ENCODE measurements at places on chromosomes 16 and 17.
A peak's percentile ranks its signal among the peaks of the same experiment; 100 is the strongest.

DNA sequence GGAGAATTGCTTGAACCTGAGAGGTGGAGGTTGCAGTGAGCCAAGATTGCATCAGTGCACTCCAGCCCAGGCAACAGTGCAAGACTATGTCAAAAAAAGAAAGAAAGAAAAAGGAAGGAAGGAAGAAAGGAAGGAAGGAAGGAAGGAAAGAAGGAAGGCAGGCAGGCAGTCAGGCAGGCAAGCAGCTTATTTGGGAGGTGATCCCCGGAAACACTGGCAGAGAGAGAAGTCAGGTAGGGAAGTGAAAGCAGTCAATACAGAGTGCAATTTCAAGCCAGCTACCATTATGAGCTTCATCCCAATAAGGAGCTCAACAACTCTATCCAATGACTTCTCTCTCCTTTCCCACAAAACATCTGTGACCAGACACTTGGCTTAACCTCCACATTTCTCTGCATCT is 83.0 kb upstream of the TBC1D3K start:
- no peak for DNase-seq

GRCh38 chr17:7173687-7174602 is 5.2 kb downstream of the ASGR1 start:
- DNase-seq = peak; percentile 54

GRCh38 chr17:38338535-38338934 is 5.2 kb downstream of the GPR179 start:
- no peak for DNase-seq

- no peak for DNase-seq
Measured at GRCh38 chr16:55149622-55150021, 174.4 kb upstream of the IRX6 start.

DNA sequence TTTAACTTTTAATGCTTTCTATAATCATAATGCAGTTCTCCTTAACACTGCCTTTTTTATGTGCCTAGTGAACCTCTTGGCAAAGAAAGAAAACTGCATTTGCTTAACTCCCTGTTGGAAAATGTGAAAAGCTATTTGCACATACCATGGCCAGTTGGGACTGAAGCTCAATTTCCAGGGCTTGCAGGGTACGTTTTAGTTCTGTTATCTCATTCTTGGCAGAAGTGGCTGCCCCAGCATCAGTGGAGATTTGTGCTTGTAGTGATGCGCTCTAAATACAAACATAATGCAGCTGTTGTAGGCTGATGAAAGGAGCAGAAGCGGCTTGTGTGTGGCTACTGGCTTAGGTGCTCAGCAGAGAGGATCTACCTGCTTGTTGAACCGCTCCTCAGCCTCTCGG is 3.7 kb downstream of the KRT24 start:
- no peak for DNase-seq

DNA sequence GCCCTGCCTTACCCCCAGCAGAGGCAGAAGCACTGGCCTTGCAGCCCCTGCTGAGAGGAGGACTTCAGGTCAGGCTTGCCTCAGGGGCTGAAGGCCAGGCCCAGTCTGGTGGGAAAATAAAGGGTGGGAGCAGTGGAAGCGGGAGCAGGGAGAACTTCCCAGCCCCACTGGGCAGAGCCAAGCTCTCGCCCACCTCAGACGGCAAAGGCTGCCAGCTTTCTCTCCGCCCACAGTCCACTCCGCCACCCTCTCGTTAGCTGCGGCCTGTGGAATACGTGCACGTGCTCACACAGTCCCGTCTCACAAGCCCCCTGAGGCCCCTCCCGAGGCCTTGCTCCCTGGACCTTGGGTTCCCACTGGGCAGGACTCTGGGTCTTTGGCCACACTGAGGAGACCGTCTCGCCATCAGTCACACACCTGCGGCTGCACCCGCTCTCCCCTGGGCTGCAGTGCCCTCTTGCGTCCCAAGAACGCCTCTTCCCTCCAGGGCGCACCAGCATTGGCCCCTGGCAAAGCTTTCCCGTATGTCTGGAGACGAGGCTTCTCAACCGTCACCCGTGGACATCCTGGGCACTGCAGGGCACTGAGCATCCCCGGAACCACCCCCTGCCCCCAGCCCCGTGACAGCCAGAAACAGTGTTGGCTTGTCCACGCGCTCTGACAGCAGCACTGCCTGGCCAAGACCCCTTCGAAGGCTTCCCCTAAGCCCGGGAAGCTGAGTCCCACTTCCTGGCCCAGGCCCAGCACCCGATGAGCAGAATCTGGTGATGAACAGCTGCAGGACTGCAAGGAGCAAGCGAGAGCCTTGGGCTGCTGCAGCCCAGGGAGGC is 8.3 kb downstream of the MRPL28 start:
- peak; percentile 91 for DNase-seq

DNA sequence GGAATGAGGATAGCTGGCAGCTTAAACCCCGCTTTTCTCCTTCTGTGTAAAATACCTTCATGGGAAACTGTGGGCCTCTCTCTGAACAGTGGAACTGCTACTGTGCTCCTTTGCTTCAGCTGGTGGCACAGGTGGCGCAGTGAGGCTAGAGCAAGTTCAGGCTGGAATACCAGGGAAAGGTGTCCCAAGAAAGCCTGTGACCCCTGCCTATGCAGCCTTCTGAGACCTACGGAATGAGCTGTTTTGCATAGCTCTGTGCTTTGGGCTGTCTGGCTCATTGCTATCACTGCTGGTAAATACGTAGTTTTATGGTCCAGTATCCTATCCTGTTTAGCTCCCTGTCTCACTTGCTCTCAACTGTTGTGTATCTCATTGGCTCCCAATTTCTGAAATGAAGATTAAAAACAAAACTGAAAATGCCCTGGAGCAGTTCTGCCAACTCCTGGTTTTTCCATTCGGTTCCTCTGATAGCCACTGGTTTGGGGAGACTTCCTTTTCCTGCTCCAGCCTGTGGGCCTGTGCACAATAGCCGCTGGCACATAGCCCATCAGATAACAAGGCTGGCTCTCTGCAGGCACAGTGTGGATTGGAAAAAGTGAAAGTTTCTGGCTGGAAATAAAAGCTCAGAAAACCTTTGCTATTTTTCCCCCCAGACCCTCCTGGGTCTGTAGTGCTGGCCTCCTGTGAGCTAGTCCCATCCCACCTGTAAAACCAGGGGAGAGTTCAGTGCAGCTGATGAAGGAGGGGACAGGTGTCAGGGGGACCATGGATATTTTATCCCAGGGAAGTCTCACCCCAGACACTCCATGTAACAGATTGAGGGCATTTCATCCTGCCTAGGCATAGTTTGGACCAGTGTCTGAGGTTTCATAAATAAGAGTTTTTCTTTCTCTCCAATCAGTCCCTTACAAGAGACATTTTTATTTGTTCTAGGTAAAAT is 24.0 kb downstream of the LIMD2 start:
- DNase-seq = peak; percentile 70

- no peak for DNase-seq
Measured at GRCh38 chr17:58763263-58763662, 7.6 kb downstream of the PPM1E start.

DNA sequence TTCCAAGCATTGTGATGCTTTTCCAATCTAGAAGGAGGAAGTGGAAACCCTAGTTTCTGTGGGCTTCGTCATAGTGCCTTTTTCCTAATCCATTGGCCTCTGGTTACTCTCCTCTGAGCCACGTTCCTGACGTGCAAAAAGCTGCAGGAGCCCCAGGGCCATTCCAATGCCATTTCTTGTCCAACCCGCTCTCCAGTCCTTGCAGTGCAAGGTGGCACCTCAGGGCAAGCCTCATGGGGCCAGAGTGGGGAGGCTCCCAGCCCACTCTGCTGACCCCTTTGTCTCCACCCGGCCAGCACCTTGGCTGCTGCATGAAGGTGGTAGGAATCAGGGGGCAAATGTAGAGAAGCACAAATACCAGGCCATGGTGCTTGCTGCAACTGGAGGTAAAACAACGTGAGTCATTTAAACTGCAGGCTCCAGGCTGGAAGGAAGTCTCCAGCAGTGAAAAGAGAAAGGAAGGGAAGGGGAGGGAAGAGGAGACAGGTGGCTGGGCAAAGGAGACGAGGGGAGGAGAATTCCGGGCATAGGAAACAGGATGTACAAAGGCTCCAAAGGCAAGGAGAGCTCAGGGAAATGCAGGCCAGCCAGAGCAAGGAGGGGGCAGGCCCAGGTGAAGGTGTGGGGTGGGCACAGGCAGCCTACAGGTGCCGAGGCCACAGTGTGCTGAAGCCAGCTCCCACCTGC is 168.2 kb upstream of the TNRC6C start:
- DNase-seq = no peak

DNA sequence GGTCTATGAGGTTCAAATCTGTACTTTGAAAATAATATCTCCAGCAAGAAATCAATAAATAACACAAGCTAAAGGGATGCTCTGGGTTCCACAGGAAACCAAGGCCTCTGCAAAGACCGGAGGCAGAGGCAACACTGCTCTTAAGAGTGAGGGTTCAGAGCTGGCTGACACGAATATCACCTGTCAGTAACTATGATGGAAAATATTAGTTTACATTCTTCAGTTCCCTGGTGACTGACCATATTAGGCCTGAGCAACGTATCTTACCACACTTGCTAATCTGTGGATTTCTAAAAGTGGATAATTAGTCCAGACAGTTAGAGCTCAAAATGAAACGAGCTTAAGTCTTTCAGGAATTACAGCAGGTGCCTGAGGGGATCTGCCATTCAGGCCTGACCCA is 459.3 kb downstream of the HS3ST3B1 start:
- DNase-seq = no peak

- no peak for DNase-seq
Measured at GRCh38 chr17:20179041-20179440, 169.9 kb downstream of the SPECC1 start.
